NCI-H1694 treated with DMSO at 0.1 percent for 48 hours (cell line): ENCODE measurements at places on chromosomes 1 and 21.

DNA sequence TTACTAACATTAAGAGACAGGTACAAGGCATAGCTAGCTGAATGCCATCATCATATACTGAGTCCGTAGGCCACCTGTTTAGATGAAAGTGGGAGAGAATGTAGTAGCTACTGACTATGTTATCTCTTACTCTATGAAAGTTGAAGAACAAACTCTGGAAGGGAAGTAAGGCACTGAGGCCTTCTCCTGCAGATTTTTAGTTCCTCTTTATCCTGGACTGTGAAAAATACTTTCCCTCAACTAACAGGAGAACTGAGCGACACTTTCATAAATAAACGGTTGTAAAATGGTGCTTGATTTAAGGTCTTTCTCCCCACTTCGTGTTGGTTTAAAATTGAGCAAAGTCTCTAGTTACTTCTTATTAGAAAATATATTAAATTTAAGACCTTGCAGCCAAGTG lies 101.9 kb downstream of the FNBP1L start:
- no peak for DNase-seq

- peak; percentile 41 for DNase-seq
Observed at GRCh38 chr1:248841702-248842395, 3.8 kb downstream of the ZNF672 start.

DNA sequence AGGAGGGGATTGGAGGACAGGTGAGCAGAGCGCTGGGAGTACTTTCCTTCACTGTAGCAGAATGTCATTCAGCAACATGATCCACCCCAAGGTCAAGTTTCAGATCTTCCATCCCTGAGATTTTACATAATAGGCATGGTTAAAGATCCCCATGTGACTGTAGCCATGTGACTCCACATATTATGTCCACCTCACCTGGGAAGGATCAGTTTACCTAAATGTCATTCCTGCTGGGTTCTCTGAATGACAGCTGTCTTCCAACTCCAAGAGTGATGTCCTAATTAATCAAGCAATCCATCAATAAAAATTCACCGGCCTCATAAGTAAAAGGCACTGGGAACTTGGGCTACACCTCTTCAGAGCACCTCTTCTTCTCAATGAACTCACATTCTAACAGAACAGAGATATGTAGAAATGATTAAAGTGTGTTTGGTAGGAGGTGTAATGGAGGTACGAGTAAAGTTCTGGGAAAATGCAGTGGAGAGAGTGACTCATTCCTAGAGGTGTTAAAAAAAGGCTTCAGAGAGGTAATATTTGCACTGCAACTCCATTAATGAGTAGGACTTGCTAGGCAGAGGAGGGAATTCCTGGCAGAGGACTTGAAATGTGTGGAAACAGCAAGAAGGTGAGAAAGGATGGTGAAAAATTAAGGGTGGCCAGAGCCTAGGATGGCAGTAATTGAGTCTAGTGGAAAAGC lies 22.2 kb upstream of the MAPKAPK2 start:
- no peak for DNase-seq

DNA sequence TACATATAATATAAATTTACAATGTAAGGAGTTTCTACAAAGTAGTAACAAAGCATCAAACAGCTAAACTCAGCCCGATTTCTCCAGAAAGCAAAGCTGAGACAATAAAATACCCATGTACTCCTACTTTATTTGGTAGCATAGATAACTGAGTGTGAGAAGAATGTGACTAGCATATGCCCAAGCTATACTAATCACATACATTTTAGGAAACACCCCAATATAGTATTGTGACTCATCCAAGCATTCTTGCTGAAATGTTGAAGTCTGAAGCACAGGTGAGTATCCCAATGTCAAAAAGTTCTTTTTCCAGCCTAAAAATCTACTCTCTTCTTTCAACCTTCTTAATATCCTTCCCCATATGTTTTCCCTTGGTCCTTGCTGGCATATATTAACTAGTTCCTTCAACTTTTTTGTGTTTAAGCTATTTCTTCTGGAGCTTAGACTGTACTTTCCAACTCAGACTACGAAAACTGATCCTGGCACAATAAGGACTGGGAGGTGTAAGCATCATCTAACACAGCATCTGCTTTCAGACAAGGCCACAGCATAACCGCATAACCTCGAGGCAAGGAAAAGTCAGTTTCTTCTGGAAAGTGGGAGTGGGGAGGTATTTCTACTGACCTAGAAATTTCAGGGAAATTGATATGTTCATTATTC lies 163.0 kb upstream of the RNPC3 start:
- no peak for DNase-seq
